ENCODE measurements at places on chromosomes 1 and 21.
A peak's percentile ranks its signal among the peaks of the same experiment; 100 is the strongest.

GRCh38 chr1:220879509-220880361 is 492 bp downstream of the HLX start:
- peak; percentile 68 for DNase-seq

GRCh38 chr1:170640581-170640980 is 23.4 kb upstream of the PRRX1 start:
- DNase-seq = no peak

GRCh38 chr1:193229136-193229535 is 42.7 kb upstream of the B3GALT2 start:
- no peak for DNase-seq

- DNase-seq = no peak
These were observed 184.5 kb upstream of the TMEM51 start for GRCh38 chr1:14969006-14969405.

DNA sequence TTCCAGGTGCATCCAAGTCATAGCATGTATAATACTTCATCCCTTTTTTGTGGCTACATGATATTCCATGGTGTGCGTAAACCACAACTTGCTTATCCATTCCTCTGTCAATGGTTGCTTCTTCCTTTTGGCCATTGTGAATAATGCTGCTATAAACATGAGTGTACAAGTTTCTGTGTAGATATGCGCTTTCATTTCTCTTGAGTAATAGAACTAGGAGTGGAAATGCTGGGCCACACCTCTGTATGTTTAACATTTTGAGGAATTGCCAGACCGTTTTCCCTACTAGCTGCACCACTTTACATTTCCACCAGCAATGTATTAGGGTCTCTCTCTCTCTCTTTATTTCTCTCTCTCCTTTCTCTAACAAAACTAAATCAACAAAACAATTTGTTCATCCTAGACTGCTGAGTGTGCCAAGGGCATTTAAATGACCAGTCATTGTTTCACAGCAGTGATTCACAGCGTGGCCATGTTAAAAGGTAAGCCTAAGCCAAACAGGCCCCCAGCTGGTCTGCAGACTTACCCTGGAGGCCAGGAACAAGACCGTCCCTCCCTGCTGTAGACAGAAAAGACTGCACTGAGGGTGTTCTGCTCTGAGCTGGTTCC is 53.2 kb upstream of the LYST start:
- DNase-seq = no peak

DNA sequence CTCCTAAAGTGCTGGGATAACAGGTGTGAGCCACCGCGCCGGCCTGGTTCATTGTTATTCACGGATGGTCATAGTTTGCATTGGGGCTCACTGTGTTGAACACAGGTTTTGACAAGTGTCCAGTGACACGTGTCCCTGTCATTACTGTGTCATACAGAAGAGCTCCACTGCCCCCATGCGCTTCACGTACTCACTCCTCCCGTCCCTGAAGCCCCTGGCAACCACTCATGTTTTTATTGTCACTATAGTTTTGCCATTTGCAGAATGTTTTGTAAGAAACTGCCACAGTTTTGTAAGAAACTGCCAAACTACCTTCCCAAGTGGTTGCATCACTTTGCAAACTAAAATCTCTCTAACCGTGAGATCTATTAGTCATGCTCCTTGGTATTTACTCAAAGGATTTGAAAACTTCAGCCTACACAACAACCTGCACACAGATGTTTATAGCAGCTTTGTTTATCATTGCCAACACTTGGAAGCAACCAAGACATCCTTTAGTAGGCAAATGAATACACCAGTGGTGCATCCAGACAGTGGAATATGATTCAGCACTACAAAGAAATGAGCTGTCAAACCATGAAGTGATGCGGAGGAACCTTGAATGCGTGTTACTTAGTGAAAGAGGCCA is 163.2 kb upstream of the COL6A1 start:
- no peak for DNase-seq

All from B cell (primary cell).